Stimulated activated CD4-positive, alpha-beta T cell treated with anti-CD3 and anti-CD28 coated beads, Interleukin-15, amount 100 ng/mL, for 48 hours (primary cell): ENCODE measurements at places on chromosomes 3 and 15.

- no peak for DNase-seq
Observed at GRCh38 chr15:66622591-66623022, 56.8 kb upstream of the LCTL start.

- no peak for DNase-seq
Observed at GRCh38 chr3:135383301-135383700, 582.2 kb upstream of the PPP2R3A start.

- DNase-seq: no peak
Observed at GRCh38 chr3:194572944-194573491, 60.2 kb downstream of the TMEM44 start.

GRCh38 chr3:133136114-133137041 is 98.2 kb downstream of the TMEM108 start:
- DNase-seq: no peak

- no peak for DNase-seq
Observed at GRCh38 chr3:39136533-39137434, 16.6 kb downstream of the CSRNP1 start.

GRCh38 chr3:152176241-152176640 is 92.5 kb upstream of the MBNL1 start:
- no peak for DNase-seq

DNA sequence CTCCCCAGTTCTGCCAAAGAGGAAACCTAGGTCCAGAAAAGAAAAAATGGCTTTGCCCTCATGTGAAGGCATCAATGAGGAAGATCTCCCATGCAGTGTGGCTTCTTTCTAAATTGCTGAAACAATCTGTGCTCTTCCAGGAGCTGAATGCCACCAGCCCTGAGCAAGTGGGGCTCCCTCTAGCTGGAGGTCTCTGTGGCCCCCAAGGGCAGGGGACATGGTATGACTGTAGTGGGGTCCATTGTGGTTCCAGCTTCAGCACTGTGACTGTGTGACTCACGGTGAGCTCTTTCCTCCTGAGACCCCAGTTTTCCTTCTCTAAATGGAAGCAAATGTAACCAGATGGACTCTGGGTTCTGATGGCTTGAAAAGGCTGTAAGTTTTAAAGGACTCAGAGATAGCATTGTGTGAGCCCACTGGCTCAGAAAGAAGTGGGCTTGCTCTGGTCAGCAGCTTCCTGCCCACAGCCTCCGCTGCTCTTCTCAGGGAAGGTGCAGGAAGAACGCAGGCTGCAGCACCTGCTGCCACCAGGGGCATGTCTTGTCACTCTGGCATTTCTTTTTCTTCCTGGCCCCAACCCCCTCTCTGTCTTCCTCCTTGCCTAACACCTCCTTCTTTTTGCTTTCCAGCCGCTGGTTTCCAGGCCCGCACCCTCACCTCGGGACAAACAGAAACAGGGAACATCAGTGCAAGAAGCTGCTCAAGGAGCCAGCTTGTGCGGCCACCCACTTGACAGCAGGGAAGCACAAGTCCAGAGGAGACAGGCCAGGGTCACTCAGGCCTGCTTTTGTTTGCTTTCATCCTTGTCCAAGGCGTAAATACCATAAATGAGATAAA is 5.8 kb upstream of the CXCR6 start:
- DNase-seq: no peak

GRCh38 chr15:78762985-78763795 is 48.1 kb downstream of the ADAMTS7 start:
- no peak for DNase-seq

GRCh38 chr15:90814191-90814821 is 54.1 kb upstream of the FURIN start:
- no peak for DNase-seq

DNA sequence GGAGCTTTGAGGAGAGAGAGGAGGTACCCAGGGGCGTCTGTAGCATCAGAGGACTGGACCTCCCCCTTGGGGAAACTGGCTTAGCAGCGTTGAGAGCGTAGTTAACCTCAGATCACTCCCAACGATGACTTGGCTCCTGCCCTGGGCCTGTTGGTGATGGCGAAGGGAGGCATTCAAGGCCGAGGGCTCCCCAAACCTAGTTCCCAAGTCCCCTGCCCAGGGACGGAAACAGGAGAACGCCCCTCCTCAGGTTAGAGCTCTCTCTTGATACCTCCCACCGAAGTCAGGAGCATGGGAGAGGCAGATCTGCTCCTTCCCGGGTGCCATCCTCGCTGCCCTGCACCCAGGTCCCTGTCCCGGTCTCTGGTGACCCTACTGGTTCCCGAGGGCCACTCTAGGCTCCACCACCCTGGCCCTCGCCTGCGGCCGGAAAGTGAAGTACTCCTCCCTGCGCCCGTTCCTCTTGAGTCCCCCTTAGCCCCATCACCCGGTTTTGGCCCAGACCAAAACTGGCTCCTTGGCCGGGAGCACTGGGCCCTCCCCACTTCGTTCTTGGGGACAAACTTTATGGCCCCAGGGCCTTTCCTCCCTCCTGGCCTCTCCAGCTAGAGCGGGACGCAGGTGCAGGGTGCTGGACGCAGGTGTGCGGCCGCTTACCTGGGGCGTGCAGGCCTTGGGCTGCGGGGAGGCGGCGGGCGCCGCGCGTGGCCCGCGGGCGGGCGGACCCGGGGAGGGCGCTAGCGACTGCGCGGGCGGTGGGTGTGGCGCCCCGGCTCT is 2.6 kb upstream of the SKOR1 start:
- no peak for DNase-seq

DNA sequence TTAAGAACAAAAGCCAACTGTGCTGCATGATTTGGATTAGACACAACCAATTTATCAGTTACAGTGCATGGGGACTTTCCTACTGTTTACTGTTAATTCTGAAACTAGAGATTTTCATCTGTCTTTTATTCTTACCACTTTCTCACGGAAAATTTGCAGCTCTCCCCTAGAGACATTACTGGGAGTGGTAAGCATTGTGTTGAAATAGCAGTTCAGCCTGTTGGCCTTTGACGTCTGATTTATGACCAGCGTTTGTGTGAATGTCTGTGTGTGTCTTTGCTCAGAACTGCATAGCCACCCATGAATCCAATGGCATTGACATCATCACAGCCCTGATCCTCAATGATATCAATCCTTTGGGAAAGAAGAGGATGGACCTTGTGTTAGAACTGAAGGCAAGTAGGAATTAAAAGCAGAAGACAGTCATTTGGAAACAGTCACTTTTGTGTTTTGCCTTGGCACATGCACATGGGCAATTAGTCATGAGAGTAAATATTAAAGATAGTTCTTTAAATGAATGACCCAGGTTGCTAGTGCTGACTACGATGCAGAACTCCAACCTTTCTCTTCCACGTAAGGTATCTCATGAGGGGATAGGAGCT is 202.2 kb upstream of the BHLHE40 start:
- DNase-seq: peak; percentile 4
